ENCODE measurements at places on chromosomes 3 and 15.

GRCh38 chr15:60994963-60995475, 234.1 kb downstream of the RORA start:
- DNase-seq = no peak

DNA sequence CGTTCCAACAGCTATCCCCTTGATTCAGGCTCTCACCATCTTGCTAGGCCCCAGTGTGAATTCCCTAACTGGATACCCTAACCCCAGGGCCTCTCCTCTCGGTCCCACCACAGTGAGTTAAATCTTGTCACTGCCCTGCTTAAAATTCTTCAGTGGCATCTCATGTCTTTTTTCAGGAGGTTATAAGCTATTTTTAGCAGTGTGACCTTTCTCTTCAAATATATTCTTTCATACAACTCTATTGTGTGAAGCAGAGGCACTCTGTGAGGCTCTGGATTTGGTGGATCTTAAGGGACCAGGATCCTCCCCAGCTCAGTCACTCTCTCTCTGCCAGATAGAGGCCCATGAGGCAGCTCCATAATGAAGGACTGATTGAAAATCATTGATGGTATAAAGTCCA, 760.4 kb downstream of the NTRK3 start:
- DNase-seq = no peak

- DNase-seq = no peak
Observed at GRCh38 chr15:85557385-85557784, 177.0 kb downstream of the AKAP13 start.

GRCh38 chr15:76840830-76841460, 64.2 kb downstream of the SCAPER start:
- DNase-seq = no peak

- DNase-seq = no peak
Observed at GRCh38 chr3:131053043-131053859, 26.6 kb downstream of the NEK11 start.

GRCh38 chr15:79736435-79737000, 160.3 kb downstream of the MTHFS start:
- DNase-seq = no peak

DNA sequence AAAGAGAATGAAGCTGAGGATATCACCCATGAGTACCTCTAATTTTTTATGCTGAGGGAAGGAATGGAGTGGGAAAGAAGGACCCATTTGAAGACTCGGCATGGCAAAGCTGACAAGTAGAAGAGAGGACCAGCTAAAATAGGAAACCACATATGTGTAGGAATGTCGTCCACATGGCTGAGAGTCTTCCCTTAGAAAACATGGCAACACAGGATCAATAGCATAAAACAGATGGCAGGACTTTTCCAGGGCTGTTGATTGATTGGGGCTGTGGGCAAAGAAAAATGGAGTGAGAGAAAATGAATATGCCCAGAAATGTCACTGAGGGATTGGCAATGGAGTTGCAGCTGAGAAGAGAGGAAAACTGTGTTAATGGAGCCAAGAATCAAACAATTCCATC, 76.2 kb upstream of the PRICKLE2 start:
- no peak for DNase-seq

DNA sequence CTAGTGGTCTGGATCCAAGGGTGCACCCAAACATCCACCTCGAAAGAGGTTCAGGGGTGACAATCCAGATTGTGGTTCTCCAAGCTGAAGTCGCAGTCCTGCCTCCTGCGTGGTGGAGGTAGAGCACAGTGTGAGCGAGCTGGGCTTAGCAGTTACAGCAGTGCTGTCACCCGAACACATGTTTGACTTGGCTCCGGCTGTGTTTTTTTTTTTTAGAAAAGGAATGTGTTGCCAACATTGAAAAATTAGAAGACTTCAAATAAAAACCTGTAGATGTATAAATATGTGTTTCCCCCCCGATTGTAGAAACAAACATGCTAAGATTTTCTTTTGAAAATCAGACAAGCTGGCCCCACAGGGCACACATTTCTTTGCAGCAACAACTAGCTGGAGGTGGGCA, 530.8 kb downstream of the SHQ1 start:
- DNase-seq = no peak

DNA sequence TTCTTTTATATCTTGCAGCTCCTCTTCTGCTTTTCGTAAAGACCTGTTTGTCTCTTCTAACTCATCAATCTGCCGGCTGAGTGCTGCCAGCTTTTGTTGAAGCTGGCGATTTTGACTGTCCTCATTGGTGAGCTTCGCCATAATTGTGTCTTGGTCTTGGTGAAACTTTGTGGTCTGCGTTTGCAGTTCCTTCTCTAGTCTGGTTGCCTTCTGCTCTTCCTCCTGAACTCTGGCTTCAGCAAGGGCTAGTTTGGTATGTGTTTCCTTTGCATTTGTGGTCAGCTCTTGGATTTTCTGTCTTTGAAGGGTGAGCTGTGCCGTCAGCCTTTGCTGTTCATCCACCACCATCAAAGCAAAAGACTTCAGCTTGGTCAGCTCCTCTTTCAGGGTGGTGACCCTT, 32.9 kb downstream of the CMSS1 start:
- DNase-seq = no peak

Measured in amygdala (tissue), 56 donors.